ENCODE measurements at places on chromosomes 7 and 10.

DNA sequence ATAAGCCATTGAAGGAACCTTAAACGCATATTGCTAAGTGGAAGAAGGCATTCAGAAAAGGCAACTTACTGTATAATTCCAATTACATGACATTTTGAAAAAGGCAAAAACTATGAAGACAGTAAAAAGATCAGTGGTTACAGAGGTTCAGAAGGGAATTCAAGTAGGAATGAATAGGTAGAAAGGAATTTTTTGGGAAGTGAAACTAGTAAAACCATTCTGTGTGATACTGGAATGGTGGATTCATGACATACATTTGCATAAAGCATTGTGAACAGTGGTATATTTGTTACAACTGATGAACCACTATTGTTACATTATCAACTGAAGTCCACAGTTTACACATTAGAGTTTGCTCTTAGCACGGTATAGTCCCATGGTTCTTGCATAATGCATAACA is 114.2 kb upstream of the GPR22 start:
- DNase-seq: no peak

DNA sequence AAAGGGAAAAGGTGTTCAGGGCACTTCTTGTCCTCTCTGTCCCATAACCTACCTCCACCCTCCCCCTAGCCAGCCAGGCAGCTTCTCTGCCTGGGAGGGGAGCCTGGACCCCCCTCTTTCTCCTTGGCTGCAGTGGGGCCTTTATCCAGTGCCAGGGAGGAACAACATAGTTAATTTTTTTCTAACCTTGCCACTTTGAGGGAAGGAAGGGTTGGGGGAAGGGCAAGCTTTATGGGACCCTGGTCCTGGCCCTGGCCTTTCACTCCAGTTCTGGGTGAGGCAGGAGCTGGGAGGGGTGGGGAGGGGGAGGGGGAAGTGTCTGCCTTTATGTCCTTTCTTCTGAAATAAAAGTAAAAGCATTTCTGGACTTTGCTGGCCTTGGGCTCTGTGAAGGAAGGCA is 4.5 kb downstream of the VGF start:
- DNase-seq: no peak

GRCh38 chr10:3222068-3222467 is 49.5 kb upstream of the PITRM1 start:
- DNase-seq: no peak

GRCh38 chr7:83162402-83163256 is at the start of gene PCLO:
Gene PCLO, minus strand, starts transcription at chr7:83162884. Its CDS starts 292 bp downstream, at chr7:83162592.
- DNase-seq: peak; percentile 73

DNA sequence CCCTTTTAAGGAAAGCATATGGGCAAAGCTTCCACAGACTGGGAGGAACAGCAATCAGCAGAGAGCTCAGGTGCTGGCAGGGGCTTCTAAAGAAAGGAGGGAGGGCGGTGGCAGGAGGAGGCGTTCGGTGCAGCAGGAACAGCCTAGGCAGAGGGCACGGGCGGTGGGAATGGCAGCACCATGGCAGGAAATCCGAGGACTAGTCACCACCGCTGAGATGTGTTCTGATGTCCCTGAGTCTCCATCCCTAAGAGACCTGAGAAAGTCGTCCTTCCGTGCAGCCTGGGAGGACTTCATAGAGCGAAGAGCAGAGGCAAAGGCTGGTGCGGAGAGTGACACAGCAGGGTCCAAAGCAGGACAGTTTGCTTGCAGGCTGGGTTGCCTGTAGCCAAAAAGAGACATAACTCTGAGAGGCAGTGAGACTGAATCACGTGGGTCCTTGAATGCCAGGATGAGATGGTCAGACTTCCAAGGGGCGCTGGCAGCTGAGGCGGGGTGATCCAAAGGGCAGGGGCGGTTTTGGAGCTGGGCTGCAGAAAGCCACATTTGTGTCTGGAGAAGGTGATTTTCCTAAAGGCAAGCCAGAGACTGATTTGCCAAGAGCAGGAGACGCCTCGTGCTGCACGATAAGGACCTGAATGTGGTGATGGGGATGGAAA is 35.8 kb upstream of the GRID1 start:
- DNase-seq: no peak

DNA sequence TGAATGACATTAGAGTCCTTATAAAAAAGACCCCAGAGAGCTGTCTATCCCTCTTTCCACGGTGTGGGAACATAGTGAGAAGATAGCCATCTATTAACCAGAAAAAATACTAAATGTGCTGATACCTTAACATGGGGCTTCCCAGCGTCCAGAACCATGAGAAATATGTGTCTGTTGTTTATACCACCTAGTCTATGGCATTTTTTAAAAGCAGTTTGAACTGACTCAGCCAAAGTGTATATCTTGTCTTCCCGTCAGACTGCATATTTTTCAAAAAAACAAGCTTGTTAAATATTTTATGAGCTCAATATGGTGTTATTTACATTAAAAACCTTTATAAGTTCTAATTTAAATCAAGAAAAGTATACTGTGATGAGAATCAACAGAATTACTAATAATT is 255.3 kb downstream of the HGF start:
- DNase-seq: no peak

- no peak for DNase-seq
Observed at GRCh38 chr7:4850262-4850795, 11.5 kb downstream of the PAPOLB start.

DNA sequence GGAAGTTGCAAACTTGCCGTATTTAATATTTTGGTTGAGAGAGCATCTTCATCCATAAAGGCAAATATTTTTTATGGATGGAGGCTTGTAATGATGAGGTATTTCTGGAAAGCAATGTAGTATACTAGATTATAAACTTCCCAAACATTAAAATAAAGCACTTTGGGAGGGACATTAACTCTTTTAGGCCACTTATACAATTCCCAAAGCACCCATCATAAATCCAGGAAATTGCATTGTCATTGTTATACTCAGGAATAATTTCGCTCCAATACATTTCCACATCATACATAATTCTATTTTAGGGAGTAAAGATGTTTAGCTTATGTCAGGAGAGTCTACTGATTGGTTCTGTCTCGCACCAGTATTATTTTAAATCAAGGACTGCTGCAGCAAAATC is 212.7 kb upstream of the MKI67 start:
- no peak for DNase-seq

GRCh38 chr10:129545261-129545660 is 78.2 kb downstream of the MGMT start:
- DNase-seq: no peak

GRCh38 chr7:50826371-50827172 is 43.9 kb upstream of the GRB10 start:
- DNase-seq: no peak

DNA sequence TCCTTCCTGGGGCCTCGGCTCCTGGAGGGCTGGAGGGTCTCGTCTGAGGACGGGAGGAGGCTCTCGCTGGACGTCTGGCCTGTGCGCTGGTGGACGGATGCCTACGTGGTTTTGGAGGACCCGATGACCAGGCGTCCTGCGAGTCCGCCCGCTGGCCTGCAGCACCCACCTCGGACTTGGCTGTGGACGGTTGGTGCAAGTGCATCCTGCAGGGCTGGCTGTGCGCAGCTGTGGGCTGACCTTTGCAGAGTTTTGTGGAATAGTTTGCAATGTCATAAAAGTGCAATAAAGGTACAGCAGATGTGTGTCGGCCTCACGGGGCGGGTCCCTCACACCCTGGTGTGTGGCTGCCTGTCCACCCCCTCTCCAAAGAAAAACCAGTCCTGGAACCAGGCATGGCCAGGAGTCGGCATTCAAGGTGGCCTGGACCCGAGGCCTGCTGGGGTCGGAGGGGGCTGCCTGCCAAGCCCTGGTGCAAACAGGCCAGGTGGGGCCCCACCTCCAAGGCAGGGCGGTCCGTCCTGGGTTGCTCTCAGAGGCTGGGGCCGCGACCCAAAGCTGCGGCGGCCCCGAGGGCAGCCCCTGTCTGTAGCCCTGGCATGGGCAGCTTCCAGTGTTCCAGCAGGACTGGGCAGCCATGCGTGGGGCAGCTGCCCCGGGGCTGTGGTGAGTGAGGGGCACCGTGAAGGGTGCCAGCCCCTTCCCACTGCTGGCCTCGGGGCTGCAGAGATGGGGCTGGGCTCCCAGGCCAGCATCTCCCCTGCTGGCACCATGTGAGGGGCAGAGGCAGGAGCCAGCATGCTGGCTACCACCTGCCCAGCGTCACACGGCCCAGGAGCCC is 29.3 kb upstream of the FOXL3 start:
- DNase-seq: no peak

DNA sequence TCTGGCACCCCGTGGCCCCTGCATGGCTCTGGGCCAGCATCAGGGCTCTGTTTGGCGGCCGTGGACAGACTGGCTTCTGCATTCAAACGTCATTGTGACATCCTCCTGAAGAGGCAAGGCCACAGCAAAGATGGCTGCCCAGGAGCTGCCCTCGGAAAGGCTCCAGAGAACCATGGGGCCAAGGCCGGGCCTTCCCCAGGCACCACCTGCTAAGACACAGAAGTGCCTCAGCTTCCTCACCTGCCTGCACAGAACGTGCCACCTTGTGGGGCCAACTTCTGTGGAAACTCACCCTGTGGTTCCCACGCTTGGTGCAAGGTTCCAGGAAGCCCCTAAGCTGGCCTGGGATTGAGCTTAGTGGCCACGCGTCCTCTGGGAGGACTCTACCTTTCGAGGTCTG is 396.9 kb downstream of the PTPRN2 start:
- no peak for DNase-seq

DNA sequence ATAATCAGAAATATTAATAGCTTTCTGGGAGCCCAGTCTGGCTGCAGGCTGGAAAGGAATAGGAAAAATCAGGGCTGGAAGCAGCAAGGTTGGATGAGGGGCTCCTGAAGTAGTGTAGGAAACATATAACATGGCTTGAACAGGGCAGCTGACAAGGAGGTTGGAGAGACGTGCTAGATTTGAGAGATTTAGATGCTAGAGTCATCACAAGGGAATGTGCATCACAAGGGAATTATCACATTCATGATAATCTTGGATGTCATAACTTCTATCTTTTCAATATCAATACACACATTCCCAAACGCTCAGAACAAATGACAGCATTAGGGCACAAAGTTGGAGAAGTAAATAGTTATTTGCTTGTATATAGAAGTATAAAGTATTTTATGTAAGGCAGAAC is 120.9 kb upstream of the EGFR start:
- no peak for DNase-seq

GRCh38 chr10:17085011-17085725 is 44.4 kb downstream of the CUBN start:
- no peak for DNase-seq

- DNase-seq: no peak
Observed at GRCh38 chr7:30157204-30157603, 22.4 kb downstream of the MTURN start.

- no peak for DNase-seq
Observed at GRCh38 chr7:136143271-136143670, 166.1 kb upstream of the MTPN start.

DNA sequence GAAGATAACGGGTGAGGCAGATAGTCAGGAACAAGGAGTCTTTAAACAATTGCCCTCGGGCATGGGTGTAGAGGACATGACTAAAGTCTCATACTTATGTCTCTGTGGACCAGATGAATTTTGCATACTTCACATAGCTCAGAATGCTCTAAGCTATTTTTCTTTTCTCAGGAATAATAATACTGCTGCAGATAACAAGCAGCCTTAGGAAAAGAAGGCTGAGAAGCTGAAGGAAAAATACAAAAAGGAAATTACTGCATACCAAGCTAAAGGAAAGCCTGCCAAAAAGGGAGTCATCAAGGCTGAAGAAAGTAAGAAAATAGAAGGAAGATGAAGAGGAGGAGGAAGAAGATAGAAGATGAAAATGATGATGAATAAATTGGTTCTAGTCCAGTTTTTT is 13.4 kb upstream of the ERCC6 start:
- no peak for DNase-seq

GRCh38 chr10:68795886-68796532 is 31.3 kb upstream of the STOX1 start:
- DNase-seq: no peak

DNA sequence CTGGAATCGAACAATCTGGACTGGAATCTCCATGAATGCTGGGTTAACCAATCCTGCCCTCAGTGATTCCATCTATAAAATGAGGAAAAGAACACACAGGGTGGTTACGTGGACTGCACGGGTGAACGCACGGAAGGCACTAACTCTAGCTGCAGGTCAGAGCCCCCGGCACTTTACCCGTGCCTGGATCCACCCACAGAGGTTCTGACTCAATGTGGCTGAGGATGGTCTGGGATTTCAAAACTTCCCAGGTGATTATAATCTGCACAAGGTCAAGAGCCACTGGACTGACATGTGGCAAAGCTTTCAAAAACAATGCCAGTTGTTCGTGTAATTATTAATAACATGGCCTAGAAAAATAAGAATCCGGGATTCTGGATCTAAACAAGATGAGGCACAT is 29.2 kb downstream of the KIAA1549 start:
- no peak for DNase-seq

- no peak for DNase-seq
Observed at GRCh38 chr10:127245456-127245855, 49.1 kb upstream of the INSYN2A start.

GRCh38 chr7:29400437-29400836 is 163.2 kb upstream of the PRR15 start:
- no peak for DNase-seq

DNA sequence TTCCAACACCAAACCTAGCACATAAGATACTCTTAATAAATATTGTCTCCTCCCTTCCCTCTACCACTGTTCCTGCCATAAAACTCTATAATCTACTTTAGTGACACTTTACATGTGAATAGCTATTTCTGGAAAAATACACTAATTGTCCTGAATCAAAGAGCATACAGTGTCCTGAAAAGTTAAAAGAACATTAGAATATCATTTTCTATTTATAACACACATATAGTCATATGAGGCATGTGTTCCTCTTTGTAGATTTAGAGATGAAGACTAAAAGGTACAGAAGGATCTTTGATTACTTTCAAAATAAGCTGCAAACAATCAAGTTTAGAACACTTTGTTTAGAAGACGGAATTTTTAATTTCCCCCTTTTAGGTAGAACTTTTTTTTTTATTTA is 13.6 kb downstream of the NCOA4 start:
- DNase-seq: no peak

DNA sequence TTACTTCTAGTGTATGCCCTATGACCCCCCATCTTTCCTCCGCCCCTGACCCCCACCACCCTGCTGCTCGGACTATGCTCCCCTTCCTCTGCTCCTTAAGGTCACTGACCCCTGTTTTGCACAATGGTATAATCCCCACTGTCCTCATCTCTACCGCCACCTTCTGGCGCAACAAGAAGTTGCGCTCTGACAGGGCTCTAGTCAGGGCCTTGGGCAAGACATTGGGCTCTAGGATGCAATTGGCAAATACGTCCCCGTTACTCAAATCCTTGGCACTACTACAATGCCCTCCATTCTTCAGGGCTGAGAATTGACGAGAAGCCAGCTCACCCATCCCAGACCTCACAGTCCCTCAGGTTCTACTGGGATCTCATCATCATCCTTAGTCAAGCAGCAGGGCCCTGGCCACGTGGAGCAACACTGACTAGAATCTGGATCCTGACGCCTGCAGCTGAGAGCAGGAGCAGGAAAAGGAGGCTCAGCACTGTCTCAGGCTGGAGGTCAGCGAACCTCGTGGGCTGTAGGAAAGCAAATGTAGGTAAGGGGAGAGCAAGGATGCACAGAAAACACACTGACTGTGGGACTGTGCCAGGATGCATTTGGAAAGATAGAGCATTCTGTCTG is 10.6 kb downstream of the LRIT2 start:
- no peak for DNase-seq

Measured in T-helper 2 cell (primary cell).